ENCODE measurements at places on chromosomes 7 and 10.

GRCh38 chr7:131038153-131038552 lies 289.5 kb upstream of the MKLN1 start:
- DNase-seq, result no peak

DNA sequence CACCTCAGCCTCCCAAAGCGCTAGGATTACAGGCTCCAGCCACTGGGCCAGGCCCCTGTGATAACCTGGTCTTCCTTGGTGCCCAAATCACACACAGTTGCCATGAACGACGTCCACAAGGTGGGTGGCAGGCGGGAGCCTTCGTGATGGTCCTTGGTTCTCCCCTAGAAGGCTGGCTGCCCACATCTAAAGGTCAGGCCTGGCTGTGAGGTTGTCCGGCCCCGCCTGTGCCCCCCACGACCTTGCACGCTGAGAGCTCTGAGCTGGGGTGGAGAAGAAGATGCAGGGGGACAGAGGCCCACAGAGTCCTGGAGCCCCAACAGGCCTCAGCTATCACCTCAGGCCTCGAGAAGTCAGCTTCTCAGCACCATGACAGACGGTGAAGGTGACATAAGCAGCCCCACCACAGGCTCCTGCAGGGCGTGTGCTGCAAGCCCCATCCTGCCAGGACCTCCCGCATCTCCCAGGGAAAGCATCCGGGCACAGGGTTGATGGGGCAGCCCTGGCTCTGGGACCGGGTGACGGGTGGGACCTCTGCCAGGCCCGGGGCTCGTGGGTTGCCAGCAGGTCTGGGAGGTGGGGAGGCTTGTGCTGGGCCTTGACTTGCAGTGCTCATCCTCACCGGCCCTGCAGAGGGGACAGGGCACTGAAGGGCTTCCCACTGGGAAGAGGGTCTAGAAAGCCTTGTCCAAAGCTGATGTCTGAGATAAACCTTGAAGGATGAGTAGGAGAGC lies 217.4 kb downstream of the WDR37 start:
- DNase-seq, result no peak

GRCh38 chr10:133353202-133353959 lies 4.4 kb downstream of the FUOM start:
- DNase-seq, result no peak

- no peak for DNase-seq
Measured at GRCh38 chr10:119535305-119535704, 7.2 kb downstream of the RGS10 start.

DNA sequence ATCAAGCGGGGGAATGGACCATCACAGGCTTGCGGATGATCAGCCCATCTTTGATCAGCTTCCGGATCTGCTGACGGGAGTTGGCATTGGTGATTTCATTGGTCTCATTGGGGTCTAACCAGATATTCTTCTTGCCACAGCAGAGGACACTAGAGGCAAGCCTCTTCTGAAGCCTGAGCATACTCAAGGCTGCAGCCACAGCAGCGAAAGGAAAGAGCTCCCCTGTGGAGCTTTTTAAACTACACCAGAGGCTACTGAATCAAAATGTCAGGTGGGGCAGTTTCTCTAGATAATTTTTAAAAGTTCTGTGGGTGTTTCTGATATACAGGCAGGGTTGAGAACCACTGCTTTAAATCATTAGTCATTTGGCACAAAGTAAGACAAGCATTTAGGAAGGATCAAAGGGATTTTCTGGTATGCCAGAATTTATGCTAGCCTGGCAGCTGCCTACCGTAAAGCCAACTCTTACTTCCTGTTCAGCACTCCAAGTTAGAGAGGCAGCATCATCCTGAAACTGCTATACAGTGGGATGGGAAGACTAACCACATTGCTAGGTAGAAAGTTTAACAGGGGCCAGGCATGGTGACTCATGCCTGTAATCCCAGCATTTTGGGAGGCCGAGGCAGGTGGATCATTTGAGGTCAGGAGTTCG lies 7.0 kb downstream of the NAPEPLD start:
- DNase-seq, result no peak

- DNase-seq, result no peak
Measured at GRCh38 chr7:103574576-103574975, 128.6 kb upstream of the SLC26A5 start.

- no peak for DNase-seq
Measured at GRCh38 chr7:3370921-3371320, 69.9 kb downstream of the SDK1 start.

- no peak for DNase-seq
Measured at GRCh38 chr7:75957021-75957736, 37.2 kb downstream of the TMEM120A start.

- DNase-seq, result no peak
Measured at GRCh38 chr7:44750424-44750823, 1.8 kb downstream of the ZMIZ2 start.

DNA sequence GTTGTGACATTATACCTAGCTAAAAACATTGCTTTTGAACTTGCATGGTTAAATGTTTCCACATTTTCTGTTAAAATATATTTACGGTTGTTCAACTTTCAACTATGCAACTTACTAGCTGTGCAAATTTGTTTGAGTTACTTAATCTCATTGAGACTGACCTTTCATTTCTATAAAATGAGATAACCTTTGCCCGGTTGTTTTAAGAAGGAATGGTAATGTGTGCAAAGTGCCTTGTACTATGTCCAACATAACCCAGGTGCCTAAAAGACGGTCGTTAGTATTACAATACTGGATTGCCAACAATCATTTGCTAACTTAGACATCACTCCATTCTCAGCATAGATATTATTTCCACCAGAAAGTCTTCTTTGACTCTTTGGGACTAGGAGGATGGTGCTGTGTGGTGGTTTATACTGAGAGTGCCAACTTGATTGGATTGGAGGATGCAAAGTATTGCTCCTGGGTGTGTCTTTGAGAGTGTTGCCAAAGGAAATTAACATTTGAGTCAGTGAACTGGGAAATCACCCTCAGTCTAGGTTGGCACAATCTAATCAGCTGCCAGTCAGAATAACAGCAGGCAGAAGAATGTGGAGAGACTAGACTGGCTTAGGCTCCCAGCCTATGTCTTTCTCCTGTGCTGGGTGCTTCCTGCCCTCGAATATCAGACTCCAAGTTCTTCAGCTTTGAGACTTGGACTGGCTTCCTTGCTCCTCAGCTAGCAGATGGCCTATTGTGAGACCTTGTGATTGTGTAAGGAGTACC lies 85.2 kb upstream of the PDSS1 start:
- no peak for DNase-seq

- peak; percentile 68 for DNase-seq
Measured at GRCh38 chr7:139842401-139843210, 13.5 kb downstream of the TBXAS1 start.

DNA sequence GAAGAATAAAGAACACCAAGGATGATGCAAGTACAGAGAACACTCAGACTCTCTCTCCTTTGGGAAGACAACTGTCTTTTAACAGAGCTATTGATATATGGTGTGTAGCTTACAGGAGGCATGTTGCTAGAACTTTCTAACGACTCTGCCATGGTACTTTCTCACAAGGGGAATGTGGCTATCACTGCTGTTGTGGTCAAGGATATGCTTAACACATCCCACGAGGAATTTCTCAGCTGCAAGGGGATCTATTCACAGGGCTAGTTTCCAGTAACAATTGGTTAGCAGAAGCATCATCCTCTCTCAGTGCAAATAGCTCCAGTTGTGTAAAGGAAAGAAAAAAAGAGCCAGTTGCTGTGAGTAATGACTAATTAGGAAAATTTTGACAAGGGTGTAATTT lies 826.0 kb downstream of the SORCS1 start:
- DNase-seq, result no peak

DNA sequence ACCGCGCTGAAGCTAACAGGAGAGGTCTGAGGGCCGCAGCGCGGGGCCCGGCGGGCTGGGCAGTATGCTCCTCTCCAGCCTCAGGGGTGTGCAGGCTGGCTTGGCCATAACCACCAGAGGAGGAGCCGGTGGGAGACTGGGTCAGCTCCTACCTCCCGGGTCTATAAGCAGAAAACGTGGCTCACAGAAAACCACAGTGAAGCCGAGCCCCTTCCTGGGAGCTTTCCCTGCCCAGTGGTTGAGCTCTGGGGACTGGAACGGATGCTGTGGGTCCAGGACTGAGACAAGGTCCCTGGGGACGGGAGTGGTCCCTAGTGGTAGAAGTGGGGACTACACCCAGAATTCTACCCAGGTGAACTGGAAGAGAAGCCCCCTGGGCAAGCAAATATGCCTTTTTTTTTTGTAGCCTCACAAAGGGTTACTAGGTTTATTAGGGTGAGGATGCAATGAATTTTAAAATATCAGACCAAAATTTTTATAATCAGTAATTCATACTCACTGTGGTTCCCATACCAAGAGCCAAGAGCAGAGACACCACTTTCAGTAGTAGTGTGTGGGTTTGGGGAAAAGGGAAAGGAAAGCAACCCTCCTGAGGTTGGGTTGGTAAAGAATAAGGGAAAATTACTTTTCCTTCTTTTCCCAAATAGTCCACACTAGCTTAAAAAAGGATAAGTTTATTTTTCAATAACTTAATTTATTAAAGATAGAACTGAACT lies 67.9 kb upstream of the PRKCQ start:
- no peak for DNase-seq

DNA sequence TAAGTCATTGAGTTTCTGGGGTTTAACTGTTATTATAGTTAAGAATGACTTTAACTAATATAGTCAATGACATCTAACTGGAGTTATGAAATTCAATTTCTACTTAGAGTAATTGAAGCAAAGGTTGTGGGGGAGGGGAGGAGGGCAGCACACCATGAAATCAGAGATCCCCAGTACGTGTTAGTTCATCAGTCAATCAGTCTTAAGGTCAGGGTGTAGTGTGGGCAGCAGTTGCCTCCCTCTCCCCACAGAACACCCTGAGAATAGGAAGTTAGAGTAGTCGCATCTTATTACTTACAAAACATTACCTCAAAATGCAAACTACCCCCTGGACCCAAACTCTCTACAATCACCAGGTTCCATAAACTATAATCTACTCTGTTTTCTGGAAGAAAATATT lies 7.0 kb upstream of the HPS1 start:
- DNase-seq, result no peak

DNA sequence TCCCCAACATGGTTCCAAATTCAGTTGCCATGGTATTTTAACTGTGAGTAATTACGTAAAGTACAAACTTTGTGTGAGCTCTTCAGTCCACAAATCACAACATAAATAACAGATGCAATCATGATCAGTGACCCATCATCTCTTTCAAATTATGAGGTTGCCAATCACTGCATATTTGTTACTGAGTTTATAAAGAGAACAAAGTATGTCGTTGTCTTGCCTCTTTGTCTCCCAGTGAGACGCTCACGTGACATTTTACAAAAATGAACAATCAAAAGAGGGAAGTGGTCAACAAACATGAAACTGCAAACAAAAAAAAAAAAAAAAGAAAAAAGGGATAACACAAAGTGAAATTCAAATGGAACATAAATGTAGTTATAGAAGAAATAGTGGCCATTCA lies 122.7 kb upstream of the PDSS1 start:
- no peak for DNase-seq

- DNase-seq, result no peak
Measured at GRCh38 chr10:71554671-71555070, 158.0 kb downstream of the CDH23 start.

DNA sequence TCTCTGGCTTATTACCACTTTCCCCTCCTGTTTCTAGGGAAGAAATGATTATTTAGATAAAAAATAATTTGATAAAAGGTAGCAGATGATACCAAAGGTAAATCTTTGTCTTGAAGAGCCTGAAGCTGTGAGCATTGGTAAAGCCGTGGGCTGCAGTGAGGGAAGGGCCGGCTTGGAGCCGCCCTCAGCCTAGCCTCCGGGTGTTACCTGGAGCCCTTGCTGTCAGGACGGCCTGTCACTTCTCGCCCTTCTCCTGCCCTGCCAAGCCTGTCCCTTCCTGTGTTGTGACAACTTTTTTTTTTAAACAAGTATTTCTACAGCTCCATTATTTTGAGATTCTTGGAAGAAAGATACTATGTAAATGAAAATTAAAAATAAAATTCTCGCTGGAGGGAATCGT lies 7.0 kb downstream of the CUX1 start:
- no peak for DNase-seq

DNA sequence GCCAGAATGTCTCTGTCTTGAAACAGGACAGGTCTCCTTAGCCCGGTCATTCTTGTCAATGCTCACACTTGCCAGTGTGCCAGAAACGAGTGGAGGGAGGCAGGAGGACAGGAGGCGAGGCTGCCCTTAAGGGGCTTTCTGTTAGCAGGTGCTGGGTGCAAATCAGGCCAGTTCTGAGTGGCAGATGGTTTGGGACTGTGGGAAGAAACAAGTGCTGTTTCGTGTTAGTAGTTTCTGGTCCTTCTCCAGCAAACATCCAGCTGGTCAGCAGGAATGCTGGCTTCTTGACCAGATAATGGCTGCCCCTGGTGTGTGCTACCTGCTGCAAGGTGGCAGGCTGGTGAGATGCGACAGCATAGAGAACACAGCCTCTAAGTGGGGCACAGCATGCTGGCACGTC lies 8.2 kb upstream of the NDUFB2 start:
- DNase-seq, result no peak
